LHCN-M2 (cell line): ENCODE measurements at places on chromosomes 7 and 10. TPM values are rescaled to one million over a fixed set of nuclear protein-coding genes. Genes with fewer than 3 reads are reported as not detected.

The KCND2 gene
- total RNA-seq: 0.34 TPM in 1 of 2 replicates, not detected in the other

The GRID1 gene
- total RNA-seq: not detected in 2 replicates

The SYNPO2L gene
- 0.32 and 0.63 TPM in 2 replicates for total RNA-seq

The IDI2 gene
- total RNA-seq: not detected in 2 replicates

The POM121C gene
- total RNA-seq: 12.2 and 16.6 TPM in 2 replicates

DNA sequence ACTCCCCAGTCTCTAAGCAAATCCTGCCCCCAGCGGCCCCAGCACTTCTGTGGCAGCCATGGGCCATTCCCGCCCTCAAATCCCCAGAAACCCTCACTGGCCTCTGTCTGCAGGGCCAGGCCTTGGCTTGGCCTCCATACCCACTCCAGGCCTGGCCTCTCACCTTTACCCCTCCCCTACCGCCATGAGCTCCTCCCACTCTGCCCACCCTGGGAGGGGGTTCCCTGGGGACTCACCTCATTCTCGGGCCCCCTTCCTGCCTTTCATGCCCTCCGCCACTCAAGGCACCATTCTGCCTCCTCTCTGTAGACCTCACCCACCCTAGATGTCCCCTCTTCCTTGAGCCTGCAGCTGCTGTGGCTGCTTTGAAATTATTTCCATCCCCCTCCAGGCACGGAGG, 41.0 kb downstream of the PRF1 start:
- no peak for DNase-seq

DNA sequence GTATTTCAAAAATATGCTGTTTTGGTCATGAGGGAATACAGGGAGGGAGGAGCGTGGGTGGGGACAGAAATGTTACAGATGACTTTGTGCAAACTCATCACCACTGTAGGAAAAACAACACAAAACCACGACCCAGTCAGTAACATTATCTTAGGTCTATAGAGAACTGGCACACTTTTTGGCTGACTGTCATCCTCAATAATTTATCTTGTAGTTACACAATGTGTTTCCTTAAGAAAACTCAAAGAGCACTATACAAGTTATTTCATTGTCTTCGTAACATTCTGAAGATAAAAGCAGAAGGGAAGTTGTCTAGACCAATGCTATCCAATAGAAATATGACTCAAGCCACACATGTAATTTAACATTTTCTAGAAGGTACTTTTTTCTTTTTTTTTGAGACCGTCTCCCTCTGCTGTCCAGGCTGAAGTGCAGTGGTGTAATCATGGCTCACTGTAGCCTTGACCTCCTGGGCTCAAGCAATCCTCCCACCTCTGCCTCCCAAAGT, 16.9 kb upstream of the CDK14 start:
- peak; percentile 74 for DNase-seq

DNA sequence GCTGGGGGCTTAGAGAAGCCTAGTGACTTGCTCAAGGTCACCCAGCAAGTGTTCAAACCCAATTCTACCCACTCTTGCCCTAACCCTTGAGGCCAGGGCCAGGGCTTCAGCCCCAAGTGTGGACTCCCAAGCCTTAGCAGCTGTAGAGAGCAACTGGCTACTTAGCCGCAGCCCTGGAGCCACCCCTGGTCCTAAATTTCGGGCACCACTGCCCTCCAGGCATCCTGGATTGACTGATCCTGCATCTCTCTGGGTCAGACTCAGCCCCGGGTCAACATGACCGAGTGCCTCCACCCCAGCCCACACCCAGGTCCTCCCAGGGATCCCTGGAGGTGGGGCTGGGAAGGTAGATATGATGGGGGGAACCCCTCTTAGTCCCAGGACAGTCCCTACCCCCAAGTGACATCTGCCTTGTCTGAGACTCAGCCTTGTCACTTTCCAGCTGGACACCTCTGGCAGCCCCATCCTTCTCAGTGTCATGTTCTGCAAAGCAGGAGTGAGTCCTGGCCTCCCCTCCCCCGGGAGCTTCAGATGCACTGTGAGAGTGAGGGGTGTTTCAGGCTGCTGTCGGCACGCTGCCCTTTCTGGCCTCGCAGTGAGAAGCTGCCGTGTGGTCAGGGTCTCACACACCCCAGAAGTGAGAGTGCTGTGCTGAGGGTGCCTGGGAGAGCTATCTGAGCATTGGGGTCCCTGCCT, 89.8 kb downstream of the ZMIZ1 start:
- DNase-seq: no peak

- no peak for DNase-seq
These were observed 12.4 kb upstream of the LRRC72 start for GRCh38 chr7:16514271-16514670.

GRCh38 chr7:17299483-17299991, 1.1 kb downstream of the AHR start:
- DNase-seq: peak; percentile 56

GRCh38 chr7:157676001-157676400, 339.2 kb downstream of the DNAJB6 start:
- no peak for DNase-seq

- DNase-seq: no peak
These were observed 4.1 kb downstream of the PRXL2A start for GRCh38 chr10:80412486-80412885.

DNA sequence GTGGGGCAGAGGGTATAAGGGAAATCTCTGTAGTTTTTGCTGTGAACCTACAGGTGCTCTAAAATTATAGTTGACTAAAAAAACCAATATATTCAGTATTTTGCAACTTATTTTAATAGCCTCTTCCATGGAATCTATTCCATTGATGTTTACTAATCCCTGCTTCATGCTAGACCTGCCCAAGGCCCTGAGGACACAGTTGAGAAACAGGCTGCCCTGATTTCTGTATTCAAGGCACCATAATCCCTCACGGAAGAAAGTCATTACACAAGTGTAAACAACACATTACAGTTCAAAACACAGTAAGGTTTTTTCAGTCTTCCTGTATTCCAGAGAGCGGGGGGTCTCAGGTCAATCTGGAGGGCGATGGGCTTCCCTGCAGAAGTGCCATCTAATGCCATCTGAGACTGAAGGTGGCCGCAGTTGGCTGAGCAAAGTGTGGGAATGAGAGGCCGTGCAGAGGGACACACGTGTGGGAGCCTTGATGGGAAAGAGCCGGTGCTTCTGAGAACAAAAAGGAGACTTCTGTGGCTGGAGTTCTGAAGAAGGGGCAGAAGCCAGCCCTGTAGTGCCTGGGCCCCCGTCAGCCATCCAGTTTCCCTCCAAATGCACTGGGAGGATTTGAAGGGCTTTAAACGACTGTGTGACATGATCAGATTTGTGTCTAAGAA, 146.9 kb downstream of the PTPN20 start:
- DNase-seq: no peak
